Activated CD8-positive, alpha-beta memory T cell treated with anti-CD3 and anti-CD28 coated beads, Interleukin-2, amount 50 U/mL, for 48 hours (primary cell): ENCODE measurements at places on chromosomes 2 and 18.

GRCh38 chr18:32277549-32277948 lies 87.7 kb downstream of the MEP1B start:
- DNase-seq, result no peak

- no peak for DNase-seq
Observed at GRCh38 chr18:68763083-68763482, 34.8 kb upstream of the CCDC102B start.

- no peak for DNase-seq
Observed at GRCh38 chr18:55738483-55739114, 150.6 kb upstream of the TCF4 start.

GRCh38 chr2:127149384-127149783 lies 42.4 kb upstream of the BIN1 start:
- DNase-seq, result no peak

DNA sequence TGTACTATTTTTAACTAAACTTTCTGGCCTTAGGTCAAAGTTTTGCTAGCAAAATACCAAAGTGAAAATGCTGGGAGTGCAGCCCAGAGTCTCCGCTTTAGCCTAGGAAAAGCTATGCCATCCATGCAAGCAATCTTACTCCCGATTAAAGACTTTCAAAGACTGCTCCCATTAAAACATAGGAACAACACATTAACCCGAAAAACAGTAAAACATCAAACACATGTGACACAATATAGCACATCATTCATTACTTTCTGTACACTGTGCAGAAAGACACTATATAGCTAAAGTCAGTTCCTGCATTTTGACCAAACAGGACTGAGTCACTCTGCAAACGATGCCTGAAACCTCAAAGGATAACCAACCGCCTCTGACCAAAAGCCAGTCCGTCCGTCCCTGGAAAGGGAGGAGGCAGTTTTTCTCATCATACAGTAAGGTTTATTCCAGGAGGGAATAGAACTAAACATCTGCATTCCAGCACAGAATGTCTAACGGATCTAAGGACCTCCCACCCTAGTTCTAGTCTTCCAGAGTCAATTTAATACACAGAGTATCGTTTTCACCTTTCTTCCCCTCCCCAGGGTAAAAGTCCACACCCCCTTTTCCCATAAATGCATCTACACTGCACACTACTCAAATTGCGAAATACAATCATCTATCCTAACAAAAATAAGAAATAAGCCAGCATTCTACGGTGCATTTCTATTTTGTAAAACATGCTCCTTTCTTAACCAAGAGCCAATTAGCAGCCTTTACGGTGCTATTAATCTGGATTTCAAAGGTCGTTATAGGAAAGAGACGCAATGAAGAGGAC lies 1.7 kb downstream of the ROCK2 start:
- DNase-seq, result no peak
